ENCODE measurements at places on chromosomes 1 and 21. TPM values are rescaled to one million over a fixed set of nuclear protein-coding genes. Genes with fewer than 3 reads are reported as not detected.

The KRTAP11-1 gene
- total RNA-seq: not detected

The USP48 gene
- total RNA-seq: 38.2 TPM

The KLHDC9 gene
- 4.5 TPM for total RNA-seq

The C1orf141 gene
- not detected for total RNA-seq

The PLCH2 gene
- total RNA-seq: under 0.01 TPM

The VCAM1 gene
- 2.9 TPM for total RNA-seq

The FYB2 gene
- not detected for total RNA-seq

The RSPH1 gene
- 0.17 TPM for total RNA-seq

The TNFRSF4 gene
- under 0.01 TPM for total RNA-seq

The NBPF6 gene
- total RNA-seq: not detected

The GJB5 gene
- not detected for total RNA-seq

The C1orf226 gene
- 0.17 TPM for total RNA-seq

The OMA1 gene
- total RNA-seq: 39.2 TPM

The ITPKB gene
- total RNA-seq: 18.0 TPM

The UBE2J2 gene
- 48.3 TPM for total RNA-seq

The NCMAP gene
- not detected for total RNA-seq

The CLCA2 gene
- total RNA-seq: 2.9 TPM

The LIN9 gene
- 7.3 TPM for total RNA-seq

The POLR3C gene
- total RNA-seq: 50.9 TPM

The PRKAA2 gene
- 3.0 TPM for total RNA-seq

The B3GALT5 gene
- total RNA-seq: 0.15 TPM

The MMEL1 gene
- total RNA-seq: under 0.01 TPM

The ACTRT2 gene
- not detected for total RNA-seq

The ARHGEF19 gene
- 3.5 TPM for total RNA-seq

The ADAM30 gene
- not detected for total RNA-seq

The MYBPH gene
- total RNA-seq: 2.2 TPM

The TRIM63 gene
- total RNA-seq: 0.15 TPM

The LCE1C gene
- total RNA-seq: not detected

The HAX1 gene
- 116 TPM for total RNA-seq

The GPA33 gene
- total RNA-seq: not detected

The VAMP4 gene
- total RNA-seq: 21.4 TPM

The SPATA17 gene
- total RNA-seq: 0.50 TPM

The SH2D2A gene
- total RNA-seq: not detected

The HSD3B1 gene
- not detected for total RNA-seq

The ZBTB18 gene
- total RNA-seq: 4.8 TPM

The NOS1AP gene
- 0.29 TPM for total RNA-seq

The CELA3B gene
- total RNA-seq: not detected

The CLCNKA gene
- under 0.01 TPM for total RNA-seq

The LPAR3 gene
- total RNA-seq: 33.5 TPM

The DIRAS3 gene
- total RNA-seq: 1.3 TPM

The MTF2 gene
- 9.9 TPM for total RNA-seq

The NMNAT1 gene
- total RNA-seq: 18.6 TPM

The APOBEC4 gene
- not detected for total RNA-seq

The S100A7A gene
- total RNA-seq: not detected

The TXLNA gene
- total RNA-seq: 120 TPM

The ZBED6 gene
- total RNA-seq: 13.7 TPM

The CELF3 gene
- not detected for total RNA-seq

The SETDB1 gene
- total RNA-seq: 35.9 TPM

The SLC44A3 gene
- total RNA-seq: 3.1 TPM

The PLEKHN1 gene
- 0.33 TPM for total RNA-seq

The SLAMF6 gene
- not detected for total RNA-seq

The SLC6A9 gene
- total RNA-seq: 7.4 TPM

The SLC26A9 gene
- total RNA-seq: not detected

The RPE65 gene
- total RNA-seq: not detected

The ACTA1 gene
- total RNA-seq: not detected

The IFNLR1 gene
- total RNA-seq: not detected

The SELL gene
- total RNA-seq: 0.15 TPM

The HCN3 gene
- total RNA-seq: 0.87 TPM

The F3 gene
- 3.8 TPM for total RNA-seq

The FPGT gene
- 18.5 TPM for total RNA-seq

Measured in smooth muscle cell of trachea (primary cell).